M059J (cell line): ENCODE measurements at places on chromosomes 1 and 21. TPM values are rescaled to one million over a fixed set of nuclear protein-coding genes. Genes with fewer than 3 reads are reported as not detected.
A peak's percentile ranks its signal among the peaks of the same experiment; 100 is the strongest.

DNA sequence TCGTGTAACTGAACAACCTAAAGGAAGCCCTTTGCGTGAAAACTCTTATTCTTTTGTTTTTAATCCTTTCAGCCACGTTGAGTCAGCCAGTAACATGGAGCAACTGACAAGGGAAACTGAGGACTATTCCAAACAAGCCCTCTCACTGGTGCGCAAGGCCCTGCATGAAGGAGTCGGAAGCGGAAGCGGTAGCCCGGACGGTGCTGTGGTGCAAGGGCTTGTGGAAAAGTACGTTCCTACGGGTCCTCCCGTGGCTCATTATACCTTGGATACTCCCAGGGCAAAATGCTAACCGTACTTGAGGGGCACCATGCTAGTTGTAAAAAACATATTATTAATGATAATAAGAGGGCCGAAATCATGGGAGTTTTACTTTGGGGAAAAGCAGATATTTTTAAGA lies 49.4 kb downstream of the LAMC2 start:
- no peak for DNase-seq

- peak; percentile 31 for DNase-seq
Observed at GRCh38 chr1:115764541-115764940, 4.0 kb downstream of the CASQ2 start.

- no peak for DNase-seq
Observed at GRCh38 chr1:197170538-197170937, 24.1 kb upstream of the ASPM start.

CHRNB2 gene
- total RNA-seq: not detected in 2 replicates

- DNase-seq: no peak
Observed at GRCh38 chr1:49251019-49251784, 474.5 kb upstream of the BEND5 start.

GRCh38 chr1:81670286-81670685 lies 130.4 kb upstream of the ADGRL2 start:
- DNase-seq: peak; percentile 96

- DNase-seq: peak; percentile 13
Observed at GRCh38 chr1:38527373-38527966, 332.1 kb downstream of the RRAGC start.

DNA sequence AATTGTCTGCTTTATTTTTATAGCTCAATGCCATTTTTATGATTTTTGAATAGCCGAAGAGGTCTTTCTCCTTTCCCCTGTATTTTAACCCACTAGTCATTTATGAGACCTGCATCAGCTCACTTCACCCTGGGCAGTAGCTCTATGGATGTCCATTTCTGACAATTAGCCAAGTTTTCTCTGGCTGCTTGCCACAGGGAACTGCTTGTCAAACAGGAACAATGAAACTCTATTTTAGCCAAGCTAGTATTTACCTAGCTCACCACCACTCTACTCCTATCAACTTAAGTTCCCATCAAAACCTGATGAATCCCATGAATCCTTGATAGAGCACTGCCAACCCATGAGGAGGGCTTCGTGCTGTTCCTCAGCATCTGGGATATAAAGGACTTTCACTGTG lies 406.7 kb downstream of the RWDD3 start:
- peak; percentile 16 for DNase-seq

VANGL2 gene
- 0.27 and 0.34 TPM in 2 replicates for total RNA-seq

LCE6A gene
- total RNA-seq: not detected in 2 replicates
